ENCODE measurements at places on chromosomes 3 and 15.

GRCh38 chr3:184176377-184177330, 2.0 kb downstream of the AP2M1 start:
- peak; percentile 57 for DNase-seq

DNA sequence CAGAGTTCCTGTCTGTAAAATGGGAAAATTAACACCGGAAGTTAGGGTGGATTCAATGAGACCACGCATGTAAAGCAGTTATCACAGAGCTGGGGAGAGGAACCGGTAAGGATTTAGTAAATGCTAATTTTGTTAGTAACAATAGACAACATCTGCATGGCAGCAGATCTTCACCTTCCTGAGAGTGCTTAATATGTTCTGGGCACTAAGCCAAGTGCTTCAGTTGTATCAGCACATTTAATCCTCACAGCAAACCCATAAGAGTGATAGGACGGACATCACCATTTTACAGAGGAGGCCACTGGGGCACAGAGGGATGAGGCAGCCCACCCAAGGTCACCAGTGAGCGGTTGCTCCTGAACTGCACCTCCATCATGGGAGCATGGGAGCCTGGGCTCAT, 189.4 kb downstream of the WNT5A start:
- DNase-seq, result no peak

DNA sequence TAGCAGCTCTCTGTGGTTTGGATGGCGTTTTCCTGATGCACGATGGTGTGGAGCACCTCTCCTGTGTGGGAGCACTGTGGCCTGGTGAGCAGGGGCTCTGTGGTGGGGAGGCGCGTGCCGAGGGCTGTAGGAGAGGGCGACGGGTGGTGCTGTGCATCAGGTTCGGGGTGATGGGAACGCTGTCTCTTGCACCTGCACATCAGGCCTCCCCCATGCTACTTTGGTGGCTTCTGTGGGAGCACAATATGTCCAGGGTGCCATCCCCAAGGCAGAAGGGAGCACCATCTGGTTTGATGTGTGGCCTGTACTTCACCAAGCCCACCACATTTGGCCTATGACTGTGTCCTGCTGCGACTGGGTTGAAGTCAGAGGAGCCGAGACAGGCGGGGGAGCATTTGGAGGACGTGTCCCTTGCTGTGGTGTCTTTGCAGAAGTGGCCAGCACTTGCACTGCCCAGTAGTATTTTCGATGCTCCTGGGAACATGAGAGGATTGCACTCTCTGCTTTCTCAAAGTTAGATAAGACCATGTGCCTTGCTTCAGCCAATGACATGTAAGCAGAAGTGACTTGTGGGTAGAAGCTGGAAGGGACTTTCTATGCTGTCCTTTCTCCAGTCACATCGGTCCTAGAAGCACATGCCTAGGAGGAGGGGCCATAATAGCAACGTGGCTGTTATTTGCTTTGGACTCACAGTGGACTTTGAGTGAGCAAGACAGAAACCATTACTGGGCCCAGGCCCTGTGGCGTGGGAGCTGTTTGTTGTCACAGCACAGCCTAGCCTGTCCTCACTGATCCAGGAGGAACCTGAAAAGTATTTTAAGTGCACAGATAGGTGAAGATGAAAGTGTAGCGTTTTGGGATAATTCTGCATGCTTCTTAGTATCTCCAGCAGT, 72.1 kb downstream of the APBA2 start:
- no peak for DNase-seq

DNA sequence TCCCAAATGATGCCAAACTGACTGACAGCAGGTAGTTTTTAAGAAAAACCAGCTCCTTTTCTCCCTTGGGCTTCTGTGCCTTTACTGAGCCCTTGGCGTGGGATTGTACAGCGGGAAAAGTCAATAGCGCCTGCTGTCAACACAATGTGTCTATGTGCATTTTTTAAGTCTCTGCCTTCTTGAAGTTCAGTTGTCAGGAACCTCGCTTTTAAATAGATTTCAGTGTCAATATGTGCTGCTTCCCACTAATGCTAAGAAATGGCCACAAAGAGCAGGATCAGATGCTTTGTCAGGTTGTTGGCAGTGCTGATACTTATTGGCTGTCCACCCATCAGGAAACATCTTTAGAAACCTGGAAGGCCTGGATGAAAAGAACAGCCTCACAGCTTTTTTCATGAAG, 424.4 kb downstream of the C3orf38 start:
- DNase-seq, result no peak

GRCh38 chr3:5162102-5162501, 25.4 kb upstream of the EDEM1 start:
- no peak for DNase-seq

DNA sequence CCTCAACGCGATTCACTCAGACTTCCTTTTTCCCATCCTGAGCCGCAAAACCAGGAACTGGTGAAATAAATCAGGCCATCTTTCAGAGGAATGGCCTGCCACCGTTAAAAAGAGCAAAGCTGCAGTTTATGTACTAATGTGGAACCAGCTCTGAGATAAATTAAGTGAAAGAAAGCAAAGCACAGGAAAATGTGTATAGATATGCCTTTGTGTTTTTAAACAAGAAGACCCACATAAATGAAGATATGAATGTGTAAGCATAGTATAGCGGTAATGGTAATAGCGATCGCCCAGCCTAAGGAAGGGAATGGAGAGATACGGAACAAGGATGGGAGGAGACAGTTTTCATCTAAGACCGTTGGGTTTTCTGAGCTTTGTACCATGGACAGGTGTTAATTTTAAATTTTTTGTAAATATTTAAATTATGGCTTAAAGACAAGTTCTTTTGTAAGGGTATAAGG, 30.8 kb upstream of the RPN1 start:
- DNase-seq, result no peak

DNA sequence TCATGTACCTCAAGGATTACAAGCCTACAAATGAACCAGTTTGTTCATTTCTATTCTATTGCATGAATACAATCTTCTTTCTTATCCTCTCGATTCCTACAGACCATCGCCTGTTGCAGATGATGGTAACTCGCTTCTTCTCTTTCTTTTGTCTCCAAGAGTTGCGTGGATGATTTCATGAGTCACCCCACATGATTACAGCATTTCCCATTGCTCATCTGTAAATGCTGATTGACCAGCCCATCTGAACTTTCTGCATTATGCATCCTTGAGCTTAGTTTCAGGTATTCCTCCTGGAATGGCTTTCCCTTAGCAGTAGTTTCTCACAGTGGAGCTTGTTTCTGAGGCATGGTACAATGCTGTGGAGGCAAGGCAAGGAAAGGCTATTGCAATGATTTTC, 109.6 kb upstream of the TOPAZ1 start:
- no peak for DNase-seq

DNA sequence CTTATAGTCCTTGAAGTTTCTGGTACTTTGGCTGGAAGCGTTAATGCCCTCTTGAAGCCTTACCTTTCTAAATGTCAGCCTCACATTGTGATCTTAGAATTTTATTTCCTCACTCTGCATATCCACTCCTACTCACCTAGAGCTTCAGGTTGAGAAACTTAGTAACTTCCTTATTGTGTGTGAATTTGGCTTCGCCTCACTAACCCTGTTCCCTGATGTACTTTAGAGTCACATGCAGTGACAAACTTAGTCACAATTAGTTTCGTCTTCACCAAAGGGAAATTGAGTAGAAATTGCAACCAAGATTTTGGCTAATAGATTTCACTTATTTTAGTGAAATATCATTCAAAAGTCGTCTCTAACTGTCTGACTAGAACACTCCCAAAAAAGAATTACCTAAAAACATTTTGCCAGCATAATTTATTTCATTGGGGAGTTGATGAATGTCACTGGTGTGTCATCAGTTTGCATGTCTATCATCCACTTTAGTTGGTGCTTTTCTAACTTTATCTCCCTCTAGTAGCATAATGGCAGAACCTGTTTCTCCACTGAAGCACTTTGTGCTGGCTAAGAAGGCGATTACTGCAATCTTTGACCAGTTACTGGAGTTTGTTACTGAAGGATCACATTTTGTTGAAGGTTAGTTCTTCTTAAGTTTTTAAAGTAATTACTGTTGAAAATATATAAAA, 960 bp downstream of the MFN1 start:
- no peak for DNase-seq

DNA sequence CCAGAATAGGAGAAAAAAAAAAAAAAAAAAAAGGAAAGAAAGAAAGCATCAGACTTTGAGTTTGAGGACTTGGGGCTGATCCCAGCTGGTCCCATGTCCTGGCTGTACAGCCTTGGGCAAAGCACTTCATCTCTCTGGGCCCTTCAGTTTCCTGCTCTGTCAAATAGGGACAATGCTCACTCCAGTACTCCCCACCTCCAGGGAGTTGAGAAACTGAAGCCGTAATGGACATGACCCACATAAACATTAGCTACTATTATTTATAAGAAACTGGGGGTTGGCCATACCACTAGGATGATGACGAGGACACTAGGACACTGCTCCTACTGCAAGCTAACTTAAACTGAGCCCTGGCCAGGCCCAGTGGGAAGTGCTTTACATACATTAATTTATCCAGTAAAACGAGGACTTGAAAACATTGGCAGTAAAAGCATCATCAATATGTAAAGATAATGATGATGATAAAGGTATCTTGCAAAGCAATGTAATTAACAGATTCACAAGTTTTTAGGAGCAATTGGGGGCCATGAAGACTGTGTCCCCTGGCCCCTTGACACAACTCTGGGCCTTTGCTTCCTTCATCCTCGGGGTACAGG, 22.9 kb upstream of the SMAD6 start:
- no peak for DNase-seq

DNA sequence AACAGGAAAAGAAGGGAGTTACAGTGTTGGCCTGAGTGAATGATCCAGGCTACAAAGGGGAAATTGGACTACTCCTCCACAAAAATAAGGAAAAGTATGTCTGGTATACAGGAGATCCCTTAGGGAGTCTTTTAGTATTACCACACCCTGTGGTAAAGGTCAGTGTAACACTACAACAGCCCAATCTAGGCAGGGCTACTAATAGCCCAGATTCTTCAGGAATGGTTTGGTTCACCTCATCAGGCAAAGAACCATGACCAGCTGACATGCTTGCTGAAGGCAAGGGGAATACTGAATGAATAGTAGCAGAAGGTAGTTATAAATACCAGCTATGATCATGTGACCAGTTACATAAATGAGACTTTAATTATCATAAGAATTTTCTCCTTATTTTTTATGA, 372.6 kb upstream of the ATP11B start:
- DNase-seq, result no peak

GRCh38 chr15:88703533-88703932, 64.7 kb downstream of the ISG20 start:
- DNase-seq, result no peak

DNA sequence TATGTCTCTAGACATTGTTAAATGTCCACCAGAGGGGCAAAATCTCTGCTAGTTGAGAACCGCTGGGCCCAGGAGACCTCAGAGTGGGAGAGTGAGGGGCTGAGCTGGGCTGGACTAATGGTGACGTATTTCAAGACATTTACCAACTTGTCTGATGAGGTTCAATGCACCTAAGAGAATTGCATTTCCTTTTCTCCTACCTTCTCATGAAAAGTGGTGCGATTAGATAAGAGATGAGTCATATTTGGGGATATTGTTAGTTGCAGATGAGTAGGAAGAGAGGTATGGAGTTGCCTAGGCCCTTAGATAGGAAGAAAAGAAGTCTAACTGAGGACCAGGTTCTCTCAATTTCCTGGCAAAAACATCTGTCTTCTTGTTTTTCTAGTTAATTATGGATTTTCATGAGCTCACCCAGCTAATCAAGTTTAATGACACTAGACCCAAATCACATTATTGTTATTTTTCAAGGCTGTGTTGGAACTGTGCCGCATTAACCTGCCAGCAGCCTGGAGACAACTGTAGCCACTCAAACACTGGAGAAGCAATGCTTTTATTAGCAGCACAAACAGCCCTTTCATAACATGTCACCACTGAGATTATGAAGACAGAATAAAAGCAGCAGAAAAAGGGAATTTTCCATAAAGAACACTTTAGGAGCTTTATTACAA, 144.2 kb downstream of the PDCD6IP start:
- DNase-seq, result no peak

DNA sequence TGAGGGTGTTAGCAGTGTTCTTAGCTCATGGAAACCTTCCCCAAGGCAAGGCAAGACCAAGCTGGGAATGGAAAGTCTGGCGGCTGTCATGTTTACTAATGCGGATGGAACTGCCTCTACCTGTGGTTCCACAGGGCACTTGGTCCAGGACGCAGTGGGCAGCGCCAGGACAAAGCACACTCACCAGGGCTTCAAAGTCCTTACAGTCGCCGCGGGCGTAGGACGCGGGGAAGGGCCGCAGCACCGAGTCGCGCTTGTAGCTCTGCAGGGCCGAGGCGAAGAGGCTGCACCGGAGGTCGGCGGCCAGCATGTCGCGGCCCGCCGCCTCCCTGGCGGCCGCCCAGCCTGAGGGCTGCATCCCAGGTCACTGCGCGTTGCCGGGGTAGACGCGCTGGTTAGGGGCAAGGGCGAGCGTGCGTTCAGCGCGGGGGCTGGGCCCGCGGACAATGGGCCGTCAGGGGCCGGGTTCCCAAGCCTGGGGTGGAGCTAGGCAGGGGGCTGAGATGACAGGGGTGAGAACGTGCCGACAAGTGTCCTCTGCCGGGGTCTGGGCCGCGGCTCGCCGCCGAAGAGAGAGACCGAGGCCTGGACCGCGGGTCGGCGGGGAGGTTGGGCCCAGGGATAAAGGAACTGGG, 497 bp downstream of the PARP16 start:
- DNase-seq, result no peak

GRCh38 chr3:8709287-8709686, 24.3 kb upstream of the CAV3 start:
- DNase-seq, result no peak

DNA sequence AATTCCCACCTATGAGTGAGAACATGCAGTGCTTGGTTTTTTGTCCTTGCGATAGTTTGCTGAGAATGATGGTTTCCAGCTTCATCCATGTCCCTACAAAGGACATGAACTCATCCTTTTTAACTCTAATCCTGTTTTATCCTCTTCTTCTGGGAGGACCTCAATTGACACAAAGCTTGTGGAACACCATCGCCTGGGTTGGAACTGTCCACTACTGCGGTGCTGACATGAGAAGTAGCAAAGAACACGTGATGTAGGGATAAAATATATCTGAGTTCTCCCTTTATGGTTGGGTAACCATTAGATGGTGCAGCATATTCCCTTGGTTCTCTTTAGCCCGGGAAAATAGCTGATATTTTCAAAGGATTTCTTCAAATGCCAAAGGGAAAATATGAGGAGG, 105.3 kb upstream of the TOPAZ1 start:
- no peak for DNase-seq

DNA sequence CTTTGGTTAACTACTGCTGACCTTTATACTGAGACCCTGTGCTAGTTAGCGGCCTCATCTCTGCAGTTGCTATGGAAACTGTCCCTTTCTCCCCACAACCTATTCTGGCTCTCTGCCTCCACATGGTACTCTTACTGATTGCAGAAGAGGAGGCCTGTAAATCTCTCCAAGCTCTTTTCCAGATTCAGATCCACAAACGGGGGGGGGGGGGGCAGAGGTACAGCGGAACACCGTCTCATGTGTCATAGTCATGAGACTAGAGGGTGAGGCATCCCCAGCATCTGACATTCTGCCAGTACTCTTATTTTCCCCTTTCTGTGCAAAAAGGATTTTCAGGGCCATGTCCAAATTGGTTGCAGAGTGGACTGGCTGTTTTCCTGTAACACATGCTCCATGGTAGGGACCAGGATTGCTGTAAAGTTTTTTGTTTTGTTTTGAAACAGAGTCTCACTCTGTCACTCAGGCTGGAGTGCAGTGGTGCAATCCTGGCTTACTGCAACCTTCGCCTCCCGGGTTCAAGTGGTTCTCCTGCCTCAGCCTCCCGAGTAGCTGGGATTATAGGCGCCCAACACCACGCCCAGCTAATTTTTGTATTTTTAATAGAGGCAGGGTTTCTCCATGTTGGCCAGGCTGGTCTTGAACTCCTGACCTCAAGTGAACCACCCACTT, 8.3 kb upstream of the MAP1A start:
- no peak for DNase-seq

GRCh38 chr3:10858091-10858490, 42.1 kb downstream of the SLC6A11 start:
- no peak for DNase-seq
